ENCODE measurements at places on chromosomes 1 and 21. TPM values are rescaled to one million over a fixed set of nuclear protein-coding genes. Genes with fewer than 3 reads are reported as not detected.

Gene PIK3R3
- total RNA-seq, result 3.3 TPM

Gene KCNJ9
- not detected for total RNA-seq

Gene SUCO
- total RNA-seq, result 28.2 TPM

Gene FCRLA
- total RNA-seq, result not detected

Gene LCE3E
- not detected for total RNA-seq

Gene ABCA4
- not detected for total RNA-seq

Gene SRGAP2C
- 51.6 TPM for total RNA-seq

Gene ANKRD34A
- 4.1 TPM for total RNA-seq

Gene CD34
- total RNA-seq, result not detected

Gene TDRD10
- total RNA-seq, result not detected

Gene AQP10
- not detected for total RNA-seq

Gene PTPRC
- 333 TPM for total RNA-seq

Gene DMBX1
- total RNA-seq, result not detected

Gene TMEM82
- total RNA-seq, result not detected

Gene IFI44L
- 7.5 TPM for total RNA-seq

Gene ST6GALNAC3
- 0.53 TPM for total RNA-seq

Gene RCC1
- total RNA-seq, result 136 TPM

Gene CASQ2
- total RNA-seq, result not detected

Gene BCAR3
- 9.4 TPM for total RNA-seq

Gene NHLH1
- total RNA-seq, result 0.32 TPM

Gene ST6GALNAC5
- not detected for total RNA-seq

Gene FCRL5
- not detected for total RNA-seq
